ENCODE measurements at places on chromosomes 7 and 10.
A peak's percentile ranks its signal among the peaks of the same experiment; 100 is the strongest.

GRCh38 chr7:141456298-141456697 is 94.9 kb upstream of the AGK start:
- no peak for DNase-seq

DNA sequence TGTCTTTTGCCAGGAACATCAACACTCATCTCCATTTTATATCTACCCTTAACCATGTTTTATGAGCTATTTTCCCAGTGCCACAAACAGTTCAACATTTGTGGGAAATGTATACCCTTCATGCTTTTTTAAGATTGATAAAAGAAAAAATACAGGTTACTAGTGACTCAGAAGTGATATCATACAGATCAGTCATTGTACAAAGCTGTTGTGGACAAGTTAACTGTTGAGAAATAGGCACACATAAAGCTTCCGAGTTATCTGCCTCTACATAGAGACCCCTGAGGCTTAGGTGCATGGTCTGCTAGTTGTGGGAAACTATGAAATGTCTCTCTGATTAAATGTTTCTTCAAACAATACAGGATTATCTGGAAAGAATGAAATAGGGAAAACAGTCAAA is 96.3 kb downstream of the LSM5 start:
- DNase-seq: no peak

GRCh38 chr10:120789303-120790203 is 61.6 kb upstream of the WDR11 start:
- DNase-seq: no peak

DNA sequence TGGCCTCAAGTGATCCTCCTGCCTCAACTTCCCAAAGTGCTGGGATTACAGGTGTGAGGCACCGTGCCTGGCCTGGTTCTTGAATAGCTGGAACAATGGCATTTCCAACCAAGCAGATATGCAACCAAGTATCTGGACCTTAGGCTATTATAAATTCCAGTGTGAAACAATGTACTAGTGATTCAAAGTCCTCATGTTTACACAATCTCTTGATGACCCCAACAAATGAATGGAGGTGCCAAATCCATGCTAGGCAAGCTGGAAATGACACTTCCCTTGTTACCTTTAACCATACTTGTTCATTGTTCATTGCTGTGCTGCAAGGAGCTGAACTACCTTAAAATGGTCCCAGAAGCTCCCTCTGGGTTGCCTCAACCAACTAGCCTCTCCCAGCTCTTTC is 282.2 kb upstream of the KLF14 start:
- DNase-seq: no peak

- no peak for DNase-seq
Measured at GRCh38 chr10:80589726-80590373, 52.1 kb downstream of the SH2D4B start.

GRCh38 chr7:26860361-26860760 is 4.0 kb downstream of the SKAP2 start:
- DNase-seq: peak; percentile 28

- DNase-seq: no peak
Measured at GRCh38 chr7:104963991-104964385, 50.0 kb upstream of the KMT2E start.

GRCh38 chr10:72539137-72539536 is 86.7 kb downstream of the MICU1 start:
- no peak for DNase-seq
